Suprapubic skin (tissue), 4 donors: ENCODE measurements at places on chromosomes 7 and 10. TPM values are rescaled to one million over a fixed set of nuclear protein-coding genes. Genes with fewer than 3 reads are reported as not detected.

- DNase-seq = no peak
- H3K27me3 ChIP-seq = no peaks in the 10 kb centered on the region
- H3K4me1 ChIP-seq = peaks cover 8% of the 10 kb centered on the region
- H3K4me3 ChIP-seq = no peak overlapping the region
- H3K36me3 ChIP-seq = no peaks in the 10 kb centered on the region
- H3K27ac ChIP-seq = no peak overlapping the region
These were observed 60.4 kb downstream of the HDAC9 start for GRCh38 chr7:18555968-18556367.

DNA sequence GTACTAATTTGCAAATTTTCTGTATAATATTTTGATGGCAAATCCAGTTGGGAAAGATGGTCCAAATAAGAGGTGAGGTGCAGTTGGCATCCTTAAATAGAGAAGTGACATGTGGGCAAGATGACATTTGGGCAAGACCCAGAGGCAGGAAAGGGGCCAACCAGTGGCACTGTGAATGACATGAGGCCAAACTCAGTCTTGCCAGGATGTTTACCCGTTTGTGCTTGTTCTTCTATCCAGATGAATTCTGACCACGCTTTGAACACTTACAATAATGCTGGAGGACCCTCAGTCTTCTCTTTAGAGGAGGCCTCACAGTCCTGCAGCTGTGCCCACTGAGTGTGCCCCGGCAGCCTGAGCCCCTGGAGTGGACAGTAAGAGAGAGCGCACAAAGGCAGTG is 45.1 kb downstream of the KCNMA1 start:
- no peak overlapping the region for H3K27ac ChIP-seq
- no peaks in the 10 kb centered on the region for H3K36me3 ChIP-seq
- no peak for DNase-seq
- no peak overlapping the region for H3K4me3 ChIP-seq

GRCh38 chr7:96169439-96169838 is 152.5 kb downstream of the SLC25A13 start:
- H3K27ac ChIP-seq = no peak overlapping the region
- H3K4me1 ChIP-seq = peaks cover 4% of the 10 kb centered on the region
- peaks cover 23% of the 10 kb centered on the region for H3K36me3 ChIP-seq

SEPTIN14 gene
- total RNA-seq = not detected

- H3K36me3 ChIP-seq = no peaks in the 10 kb centered on the region
- H3K27me3 ChIP-seq = peaks cover 3% of the 10 kb centered on the region
- H3K4me1 ChIP-seq = no peaks in the 10 kb centered on the region
These were observed 125.7 kb downstream of the ABCA13 start for GRCh38 chr7:48296966-48297365.

OR13A1 gene
- total RNA-seq = not detected

LIPJ gene
- total RNA-seq = 0.48 TPM

DNA sequence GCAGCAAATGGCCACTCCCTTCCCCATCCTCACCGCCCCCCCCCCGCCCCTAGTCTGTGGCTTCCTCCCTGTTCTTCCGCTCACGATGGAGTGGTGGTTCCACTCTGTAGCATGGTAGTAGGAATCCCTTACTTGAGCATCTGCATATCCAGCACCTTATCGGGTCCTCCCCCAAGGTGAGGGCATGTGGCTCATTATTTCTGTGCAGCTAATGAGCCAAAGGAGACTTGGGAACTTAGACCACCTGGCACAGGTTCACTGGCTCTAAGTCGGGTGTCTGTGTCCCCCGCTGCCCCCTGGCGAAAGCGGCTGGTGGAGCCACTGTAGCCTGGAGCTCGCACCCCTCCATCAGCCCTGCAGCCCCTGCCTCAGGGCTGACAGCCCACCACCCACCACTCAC is 22.8 kb upstream of the GPR26 start:
- no peak overlapping the region for H3K27ac ChIP-seq
- peaks cover 40% of the 10 kb centered on the region for H3K27me3 ChIP-seq
- DNase-seq = peak; percentile 44
- no peak overlapping the region for H3K4me3 ChIP-seq

GRCh38 chr10:98328163-98328562 is 60.2 kb upstream of the LOXL4 start:
- no peak for DNase-seq
- no peak overlapping the region for H3K4me3 ChIP-seq
- no peaks in the 10 kb centered on the region for H3K27me3 ChIP-seq

GRCh38 chr10:56782503-56782902 is 421.4 kb upstream of the ZWINT start:
- no peaks in the 10 kb centered on the region for H3K4me1 ChIP-seq
- no peak for DNase-seq
- H3K36me3 ChIP-seq = no peaks in the 10 kb centered on the region

ANKRD30A gene
- 0.24 TPM for total RNA-seq

ADAP1 gene
- 7.4 TPM for total RNA-seq

- no peaks in the 10 kb centered on the region for H3K4me1 ChIP-seq
- H3K4me3 ChIP-seq = no peak overlapping the region
- H3K27me3 ChIP-seq = peaks cover 6% of the 10 kb centered on the region
- no peak for DNase-seq
- H3K36me3 ChIP-seq = no peaks in the 10 kb centered on the region
These were observed 12.7 kb upstream of the PRF1 start for GRCh38 chr10:70615211-70615610.

DNA sequence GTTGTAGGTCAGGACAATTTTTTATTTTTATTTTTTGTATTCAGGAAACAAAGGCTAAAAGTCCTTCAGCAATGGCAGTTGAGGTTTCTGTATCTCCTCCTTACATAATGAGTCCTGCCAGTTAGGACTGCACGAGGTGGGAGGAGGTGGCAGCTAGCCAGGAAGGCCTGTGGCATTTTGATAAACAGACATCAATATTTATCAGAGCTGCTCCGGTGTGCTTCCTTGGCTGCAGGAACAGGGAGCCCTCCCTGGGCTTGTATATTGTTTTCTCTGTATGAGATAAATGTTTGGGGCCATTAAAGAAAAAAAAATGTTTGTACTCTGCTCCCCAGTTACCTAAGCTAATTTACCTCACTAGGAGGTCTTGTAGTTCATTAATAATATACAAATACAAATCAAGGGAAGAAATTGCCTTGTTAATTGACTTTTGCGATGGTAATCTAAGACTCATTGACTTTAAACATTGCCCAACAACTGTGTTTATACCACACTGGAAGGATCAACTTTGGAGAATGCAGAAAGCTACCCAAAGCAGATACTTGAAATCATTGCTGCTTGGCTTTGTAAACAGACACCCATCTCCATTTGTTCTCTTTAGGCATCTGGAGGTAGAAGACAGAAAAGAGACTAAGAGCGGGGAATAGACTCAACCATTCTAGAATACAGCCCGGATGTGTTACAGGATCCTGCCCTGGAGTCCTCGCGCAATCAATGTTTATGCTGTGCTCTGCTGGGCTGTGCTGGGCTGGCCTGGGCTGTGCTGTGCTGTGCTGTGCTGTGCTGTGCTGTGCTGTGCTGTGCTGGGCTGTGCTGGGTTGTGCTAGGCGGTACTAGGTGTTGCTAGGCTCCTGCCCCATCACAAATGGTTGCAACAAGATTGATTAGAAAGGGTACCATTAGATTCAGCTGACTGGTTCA is 36.5 kb upstream of the PDZD8 start:
- H3K4me1 ChIP-seq = peaks cover 9% of the 10 kb centered on the region
- no peak overlapping the region for H3K4me3 ChIP-seq
- H3K27ac ChIP-seq = no peak overlapping the region
- H3K27me3 ChIP-seq = no peaks in the 10 kb centered on the region

GRCh38 chr7:111756687-111757178 is 194.4 kb upstream of the IMMP2L start:
- no peak overlapping the region for H3K4me3 ChIP-seq
- H3K27me3 ChIP-seq = no peaks in the 10 kb centered on the region
- no peaks in the 10 kb centered on the region for H3K4me1 ChIP-seq
- peaks cover 9% of the 10 kb centered on the region for H3K36me3 ChIP-seq
